ENCODE measurements at places on chromosomes 11 and 22.

DNA sequence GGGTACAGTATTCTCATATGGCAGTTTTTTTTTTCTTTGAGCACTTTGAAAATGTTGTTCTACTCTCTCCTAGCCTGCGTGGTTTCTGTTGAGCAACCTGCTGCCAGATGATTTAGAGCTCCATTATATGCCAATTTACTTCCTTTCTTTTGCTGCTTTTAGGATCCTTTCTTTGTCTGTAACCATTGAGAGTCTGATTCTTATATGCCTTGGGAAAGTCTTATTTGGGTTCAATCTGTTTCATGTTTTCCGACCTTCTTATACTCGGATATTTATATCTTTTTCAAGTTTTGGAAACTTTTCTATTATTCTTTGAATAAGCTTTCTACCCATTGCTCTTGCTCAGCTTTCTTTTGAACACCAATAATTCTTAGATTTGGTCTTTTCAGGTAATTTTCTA, 138.1 kb upstream of the RAG2 start:
- no peak for DNase-seq

DNA sequence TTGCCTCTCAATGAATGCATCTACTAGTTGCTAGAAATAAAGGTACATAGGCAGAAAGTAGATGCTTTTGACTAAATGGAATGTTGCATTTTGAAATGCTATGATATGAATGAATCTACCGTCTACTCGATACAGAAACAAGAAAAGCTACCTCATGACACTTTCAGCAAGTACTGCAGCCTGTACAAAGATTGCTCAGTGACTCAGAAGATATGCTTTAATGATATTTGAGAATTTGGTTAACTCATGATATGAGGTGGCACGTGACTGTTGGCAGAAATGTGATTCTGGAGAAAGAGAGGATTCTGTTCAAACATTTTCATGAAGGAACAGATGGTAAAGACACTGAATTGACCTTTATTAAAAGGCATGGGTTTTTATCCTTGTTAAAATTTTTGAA, 76.0 kb downstream of the HSD17B12 start:
- DNase-seq, result peak; percentile 9

- DNase-seq, result no peak
Observed at GRCh38 chr11:17641792-17642350, 77.5 kb upstream of the MYOD1 start.

- DNase-seq, result no peak
Observed at GRCh38 chr11:3855808-3856491, 486 bp downstream of the STIM1 start.

DNA sequence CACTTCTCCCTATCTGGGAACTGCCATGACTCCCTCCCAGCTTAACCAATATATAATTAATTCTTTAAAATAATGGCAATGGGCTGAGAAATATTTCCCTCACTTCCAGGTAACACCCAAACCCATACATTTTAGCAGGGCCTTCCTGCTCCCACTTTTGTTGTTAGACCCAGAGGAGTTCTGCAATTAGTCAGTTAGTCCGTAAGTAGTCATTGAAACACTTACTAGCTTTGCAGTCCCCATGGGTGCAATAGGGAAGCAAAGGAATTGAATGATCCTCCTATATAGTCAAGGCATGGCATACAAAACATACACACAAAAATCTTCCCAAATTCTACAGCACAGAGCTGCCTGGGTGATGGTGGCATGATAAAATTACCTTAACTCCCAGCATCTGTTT, 254.0 kb upstream of the TBCEL start:
- no peak for DNase-seq

GRCh38 chr11:76158394-76159302, 47.7 kb downstream of the WNT11 start:
- DNase-seq, result no peak

DNA sequence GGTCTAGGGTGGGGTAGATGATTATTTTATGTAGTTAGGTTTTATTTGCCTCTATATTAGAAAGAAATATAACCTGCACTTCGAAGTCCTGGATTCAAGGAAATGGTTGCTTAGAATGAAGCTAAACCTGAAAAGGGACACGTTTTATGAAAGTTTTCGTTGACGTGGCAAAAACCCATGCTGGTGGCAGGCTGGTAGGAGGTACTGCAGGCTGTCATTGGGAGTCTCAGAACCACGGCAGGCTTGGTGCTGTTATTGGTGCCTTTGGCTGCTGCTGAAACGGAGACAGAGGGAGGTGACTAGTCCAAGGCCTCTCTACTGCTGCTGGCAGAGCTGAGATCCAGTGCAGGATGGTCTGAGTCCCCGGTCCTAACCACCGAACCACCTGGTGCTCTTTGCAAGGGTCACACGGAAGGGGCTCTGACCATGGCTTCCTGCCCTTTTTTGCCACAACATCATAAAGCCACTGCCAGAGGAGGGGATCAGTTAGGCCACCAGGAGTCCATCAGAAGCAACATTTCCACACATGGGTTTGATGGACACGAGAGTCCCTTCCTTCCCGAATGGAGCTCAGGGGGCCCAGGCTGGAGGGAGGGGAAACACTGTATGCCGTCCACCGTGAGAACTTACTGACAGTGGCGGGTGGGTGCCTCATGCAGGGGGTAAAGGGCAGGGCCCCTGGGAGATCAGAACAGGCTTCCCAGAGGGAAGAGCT, 13.4 kb downstream of the CSF2RB start:
- no peak for DNase-seq

DNA sequence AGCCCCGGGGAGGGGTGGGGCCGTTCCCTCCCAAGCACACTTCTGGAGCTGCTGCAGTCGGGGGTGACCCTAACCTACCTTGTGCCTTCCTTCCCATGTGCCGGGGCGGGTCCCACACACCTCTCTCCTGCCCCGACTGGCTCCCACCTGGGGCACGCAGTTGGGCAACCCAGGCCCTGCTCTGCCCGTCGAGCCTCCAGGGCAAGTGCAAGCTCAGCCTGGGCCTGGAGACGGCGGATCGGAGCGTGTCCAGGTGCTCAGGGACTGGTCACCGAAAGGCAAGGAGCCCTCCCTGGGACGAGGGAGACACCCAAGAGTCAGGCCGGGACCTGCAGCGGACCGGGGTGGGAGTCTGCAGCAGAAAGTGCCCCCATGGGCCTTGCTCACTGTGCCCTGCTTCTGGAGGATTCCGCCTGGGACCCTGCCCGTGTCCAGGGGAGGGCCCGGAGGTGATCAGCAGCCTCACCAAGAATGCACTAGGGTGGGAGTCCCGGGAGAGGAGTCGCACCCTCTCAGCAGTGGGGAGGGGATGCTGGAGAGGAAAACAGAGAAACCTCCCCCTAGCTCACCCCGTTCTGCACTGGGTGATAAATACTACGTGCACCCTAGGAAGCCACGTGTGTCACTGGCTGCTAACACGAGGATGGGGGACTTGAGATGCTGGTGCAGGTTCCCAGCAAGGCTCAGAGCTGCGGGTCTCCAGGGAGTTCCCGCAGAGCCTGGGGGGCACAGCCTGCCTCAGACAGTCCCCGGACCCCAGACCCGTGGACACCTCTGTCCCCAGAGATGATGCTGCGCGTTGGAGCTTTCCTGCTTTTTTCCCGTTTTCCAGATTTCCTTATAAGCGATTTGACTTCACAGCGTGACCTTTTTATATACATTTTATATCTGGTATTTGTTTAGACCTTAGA, 5.2 kb upstream of the GATD1 start:
- DNase-seq, result no peak

DNA sequence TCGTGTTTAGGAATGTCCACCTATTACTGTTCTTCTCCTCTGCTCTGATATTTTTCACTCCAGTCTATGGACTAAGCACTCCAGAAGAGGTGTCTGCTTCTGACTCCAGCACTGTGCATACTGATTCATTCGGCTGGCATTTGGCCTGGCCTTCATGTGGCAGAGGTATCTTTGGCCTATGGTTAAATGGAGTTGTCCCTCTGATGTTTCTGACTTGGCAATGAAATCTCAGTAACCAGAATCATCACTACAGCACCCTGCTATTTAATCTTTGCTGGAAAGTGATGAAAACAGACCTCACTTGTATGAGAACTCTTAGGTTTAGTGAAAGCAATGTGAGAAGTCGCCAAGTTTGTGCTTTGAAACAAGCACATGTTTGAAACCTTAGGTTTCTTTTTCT, 155.2 kb downstream of the MAML2 start:
- DNase-seq, result peak; percentile 64
